ENCODE measurements at places on chromosomes 11 and 22. TPM values are rescaled to one million over a fixed set of nuclear protein-coding genes. Genes with fewer than 3 reads are reported as not detected.

The KCNQ1 gene
- not detected for total RNA-seq

DNA sequence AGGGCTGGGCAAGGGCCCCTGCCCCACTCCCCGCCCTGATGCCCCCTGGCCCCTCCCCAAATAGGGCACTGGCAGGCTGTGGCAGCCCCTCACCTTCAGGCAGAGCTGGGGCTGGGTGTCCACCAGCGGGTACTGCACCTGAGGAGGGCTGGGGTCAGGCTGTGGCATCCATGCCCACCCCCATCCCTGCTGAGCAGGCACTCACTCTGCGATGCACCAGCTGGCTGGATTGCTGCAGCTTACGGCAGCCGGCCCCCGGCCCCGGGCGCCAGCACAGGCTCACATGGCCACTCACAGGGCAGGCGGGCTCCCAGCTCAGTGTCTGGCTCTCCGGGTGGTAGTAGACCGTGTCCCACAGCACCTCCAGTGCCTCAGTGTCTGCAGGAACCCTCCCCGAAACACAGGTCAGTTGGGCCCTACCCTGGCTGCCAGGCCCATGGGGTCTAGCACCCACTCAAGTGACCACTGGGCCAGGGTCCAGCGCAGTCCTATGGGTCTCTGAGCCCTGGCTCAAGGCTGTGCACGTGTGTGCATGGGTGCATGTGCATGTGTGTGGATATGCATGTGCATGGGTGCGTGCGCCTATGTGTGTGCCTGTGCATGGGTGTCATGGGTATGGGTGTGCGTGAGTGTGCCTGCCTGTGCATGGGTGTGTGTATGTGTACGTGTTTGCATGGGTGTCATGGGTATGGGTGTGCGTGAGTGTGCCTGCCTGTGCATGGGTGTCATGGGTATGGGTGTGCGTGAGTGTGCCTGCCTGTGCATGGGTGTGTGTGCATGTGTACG lies 14.4 kb downstream of the IL17REL start:
- peak; percentile 74 for DNase-seq

The HTR3B gene
- total RNA-seq, result not detected

GRCh38 chr11:134578807-134579723 lies 167.0 kb upstream of the B3GAT1 start:
- DNase-seq, result no peak

The MRGPRE gene
- under 0.01 TPM for total RNA-seq

The DRD4 gene
- not detected for total RNA-seq

DNA sequence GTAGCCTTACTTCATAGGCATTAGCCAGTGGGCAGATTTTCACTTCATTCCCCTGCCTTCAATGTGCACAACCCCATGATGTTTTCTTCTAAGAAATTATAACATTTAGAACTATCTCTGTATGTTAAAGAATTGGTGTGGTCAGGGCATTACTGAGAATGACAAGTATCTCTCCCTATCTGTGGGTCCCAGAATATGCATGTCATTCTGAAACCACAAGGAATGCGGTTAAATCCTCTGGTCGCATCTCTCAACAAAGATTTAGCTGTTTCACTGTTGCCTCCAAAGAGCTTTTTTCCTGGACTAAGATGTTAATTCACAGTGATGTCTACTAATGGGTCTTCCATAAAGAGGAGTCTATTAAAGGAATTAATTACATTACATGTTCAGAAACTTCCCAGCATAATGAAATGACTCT lies 62.7 kb downstream of the LIF start:
- DNase-seq, result no peak

DNA sequence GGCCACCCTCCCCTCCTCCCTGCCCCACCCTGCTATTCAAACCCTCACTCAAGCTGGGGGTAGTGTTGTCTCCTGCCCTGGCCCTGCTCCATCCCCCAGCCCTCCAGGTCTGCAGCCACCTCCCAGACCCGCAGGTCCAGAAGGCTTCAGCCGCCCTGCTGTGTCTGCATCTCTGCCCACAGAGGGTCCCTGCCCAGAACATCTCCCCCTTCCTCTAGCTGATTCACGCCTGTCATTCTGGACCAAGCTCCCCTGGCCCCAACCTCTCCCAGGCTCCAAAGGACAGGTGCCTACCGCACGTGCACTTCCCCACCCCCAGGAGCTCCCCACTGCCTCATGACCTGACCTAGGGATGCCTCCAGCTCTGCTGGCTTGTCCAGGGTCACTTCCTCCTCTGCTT lies 16.0 kb upstream of the SHISAL1 start:
- peak; percentile 79 for DNase-seq

DNA sequence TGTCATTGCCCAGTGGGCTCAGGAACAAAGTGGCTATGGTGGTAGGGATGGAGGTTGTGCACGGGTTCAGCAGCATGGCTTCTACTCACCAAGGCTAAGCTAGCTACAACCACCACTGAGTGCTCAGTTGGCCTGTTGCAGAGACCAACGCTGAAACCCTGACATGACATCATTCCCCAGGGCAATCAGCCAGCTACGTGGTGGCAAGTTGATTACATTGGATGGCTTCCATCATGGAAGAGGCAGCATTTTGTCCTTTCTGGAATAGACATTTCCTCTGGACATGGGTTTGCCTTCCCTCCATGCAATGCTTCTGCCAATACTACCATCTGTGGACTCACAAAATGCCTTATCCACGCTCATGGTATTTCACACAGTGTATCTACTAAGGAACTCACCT lies 634.3 kb downstream of the OPCML start:
- peak; percentile 32 for DNase-seq

GRCh38 chr22:32542677-32543357 lies 68.2 kb downstream of the FBXO7 start:
- no peak for DNase-seq

GRCh38 chr11:83162377-83162776 lies 5.4 kb downstream of the PCF11 start:
- no peak for DNase-seq

DNA sequence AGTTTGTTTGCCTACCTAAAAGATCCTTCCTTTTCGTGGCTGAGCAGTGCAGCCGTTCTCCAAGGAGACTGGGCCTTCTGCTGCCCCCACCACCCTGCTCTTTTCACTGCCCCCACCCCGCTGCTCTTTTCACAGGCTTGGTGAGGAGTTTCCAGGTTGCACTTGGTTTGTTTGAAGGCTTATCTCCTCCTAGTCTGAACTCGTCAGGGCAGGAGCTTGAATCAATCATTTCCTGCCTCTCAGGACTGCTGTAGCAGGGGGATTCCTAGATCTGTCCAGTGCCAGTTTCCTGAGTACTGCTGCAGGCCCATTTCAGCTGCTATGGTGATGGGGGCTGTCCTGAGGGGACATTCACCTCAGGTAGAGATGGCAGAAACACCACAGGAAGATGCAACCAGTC lies 10.0 kb downstream of the MED15 start:
- DNase-seq, result no peak

DNA sequence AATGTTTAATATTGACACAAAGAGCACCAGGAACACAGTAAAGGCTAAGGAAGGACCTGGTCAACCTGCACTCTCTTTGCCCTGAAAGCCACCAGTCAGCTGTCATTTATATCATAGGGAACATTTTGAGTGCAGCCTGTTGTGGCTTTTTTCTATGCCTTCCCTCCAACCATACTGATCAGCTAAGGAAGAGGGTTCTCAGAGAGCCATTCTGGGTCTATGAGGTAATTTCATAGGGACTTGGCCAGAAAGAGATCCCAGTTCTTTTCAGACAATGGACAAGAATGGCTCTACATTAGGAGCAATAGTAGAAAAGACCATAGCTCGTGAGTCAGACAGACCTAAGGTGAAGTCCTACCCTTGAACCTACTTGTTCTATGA lies 132.8 kb downstream of the CCDC34 start:
- DNase-seq, result no peak

The MYBPC3 gene
- not detected for total RNA-seq

- peak; percentile 92 for DNase-seq
Measured at GRCh38 chr11:46826310-46827044, 19.6 kb downstream of the CKAP5 start.

The MPEG1 gene
- total RNA-seq, result under 0.01 TPM

DNA sequence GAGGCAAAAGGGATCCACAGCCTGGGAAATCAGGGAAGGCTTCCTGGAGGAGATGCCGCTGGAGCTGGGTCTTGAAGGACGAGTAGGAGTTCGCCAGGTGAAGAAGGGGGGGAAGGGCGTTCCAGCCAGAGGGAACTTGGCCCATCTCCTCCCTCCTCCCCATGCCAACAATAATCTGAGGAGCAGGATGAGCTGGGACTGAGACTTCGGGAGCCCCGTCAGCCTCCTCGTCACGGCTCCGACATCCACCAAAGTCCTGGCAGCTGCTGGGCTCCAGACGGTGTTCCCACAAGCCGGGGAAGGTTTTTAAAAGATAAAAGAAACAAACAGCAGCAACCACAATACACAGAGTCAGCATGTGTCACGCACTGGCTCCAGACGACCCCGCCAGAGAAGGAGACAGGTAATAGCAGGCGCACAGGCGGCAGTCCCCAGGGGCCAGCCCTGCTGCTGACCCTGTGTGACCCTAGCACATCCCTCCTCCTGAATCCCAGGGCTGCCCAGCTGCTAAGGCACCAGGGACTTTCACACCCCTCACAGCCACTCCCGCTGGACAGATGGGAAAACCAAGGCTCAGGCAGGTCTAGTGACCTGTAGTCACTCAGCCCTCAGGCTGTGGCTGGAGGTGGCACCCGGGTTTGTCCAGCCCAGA lies 37.3 kb downstream of the NUP50 start:
- peak; percentile 97 for DNase-seq

DNA sequence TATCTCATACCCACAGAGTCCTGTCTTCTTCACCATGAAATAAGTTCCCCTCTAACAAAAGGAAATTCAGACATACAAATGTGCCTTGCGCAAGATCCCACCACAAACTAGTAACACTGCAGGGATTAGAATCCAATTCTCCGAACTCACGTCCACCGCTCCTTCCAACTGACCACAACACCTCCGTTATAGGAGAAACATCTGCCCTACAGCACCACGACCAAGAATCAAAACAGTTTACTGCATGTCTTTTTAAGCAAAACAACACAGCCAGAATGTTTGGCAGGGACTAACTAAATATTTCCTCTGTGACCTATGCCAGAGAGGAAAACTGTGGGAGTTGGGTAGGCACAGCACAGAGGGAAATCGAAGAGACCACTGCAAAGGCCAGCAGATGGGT lies 72.7 kb upstream of the AKIP1 start:
- no peak for DNase-seq

The FADS2 gene
- total RNA-seq, result 258 TPM

- no peak for DNase-seq
Measured at GRCh38 chr22:48975886-48976285, 851.8 kb downstream of the BRD1 start.

DNA sequence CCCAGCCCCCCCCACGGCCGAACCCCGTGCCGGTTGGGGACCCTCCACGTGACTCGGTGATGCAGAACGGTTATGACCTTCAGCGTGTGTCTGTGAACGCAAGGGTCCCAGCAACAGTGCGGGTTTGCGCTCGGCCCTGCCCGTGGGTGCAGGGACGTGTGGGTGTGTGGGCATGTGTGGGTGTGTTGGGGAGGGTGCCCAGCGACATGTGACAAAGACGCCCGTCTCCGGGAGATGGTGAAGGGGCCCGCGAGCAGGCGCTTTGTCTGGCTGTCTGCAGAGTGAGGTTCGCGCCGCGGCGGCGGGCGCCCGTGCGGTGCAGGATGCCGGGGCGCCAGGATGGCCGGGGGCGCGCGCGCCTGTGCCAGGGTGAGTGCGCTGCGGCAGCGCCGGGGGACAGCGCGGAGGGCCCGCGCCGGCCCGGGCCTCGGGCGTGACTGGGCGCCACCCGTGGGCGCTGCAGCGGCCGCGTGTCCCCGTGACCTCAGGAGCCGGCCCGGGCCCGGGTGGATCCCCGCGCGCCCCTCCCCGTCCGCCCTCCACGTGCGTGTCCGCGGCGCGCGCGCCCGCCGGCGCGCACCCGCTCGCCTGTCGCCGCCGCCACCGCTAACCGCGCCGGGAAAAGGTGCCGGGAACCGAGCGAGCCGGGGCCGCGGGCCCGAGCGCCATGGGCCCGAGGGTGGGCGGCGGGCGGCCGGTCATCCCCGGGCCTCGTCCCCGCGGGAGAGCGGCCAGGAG lies at the start of gene LRFN4:
Gene LRFN4, plus strand, starts transcription at position 569 of the 738 bp plus-strand sequence. CDS start 681 bp downstream, outside the sequence.
- DNase-seq, result peak; percentile 98

GRCh38 chr11:1826552-1827094 lies 8.2 kb upstream of the SYT8 start:
- DNase-seq, result peak; percentile 99

DNA sequence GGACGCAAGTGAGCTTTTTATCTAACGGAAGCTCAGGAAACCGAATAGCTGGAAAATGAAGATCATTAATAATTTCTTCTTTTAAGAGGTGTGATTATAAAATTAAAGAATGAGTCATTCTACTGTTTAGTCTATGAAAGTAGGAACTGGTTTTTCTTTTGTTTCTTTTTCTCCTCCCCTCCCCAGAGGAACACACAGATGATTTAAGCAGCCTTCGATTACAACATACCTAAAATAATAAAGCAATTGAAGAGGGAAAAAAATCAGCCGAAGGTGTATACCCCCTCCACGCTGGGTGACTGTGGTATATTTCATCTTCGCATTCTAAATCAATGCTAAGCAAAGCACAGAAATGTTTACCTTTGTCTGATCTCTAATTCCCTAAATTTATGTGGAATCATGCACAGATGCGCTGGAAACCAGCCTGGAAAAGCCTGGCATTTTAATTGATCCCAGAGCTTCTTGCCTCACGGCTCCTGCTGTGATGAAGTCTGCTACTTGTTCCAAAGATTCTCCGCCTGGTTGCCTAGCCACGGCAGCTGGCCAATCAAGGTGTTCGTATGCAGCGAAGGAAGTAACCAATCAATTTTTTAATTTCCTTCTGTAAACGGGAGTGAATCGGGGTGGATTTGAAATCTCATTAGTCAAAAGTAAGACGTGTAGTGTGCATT lies 133.9 kb downstream of the FANCF start:
- DNase-seq, result no peak

GRCh38 chr11:120168960-120169681 lies 31.2 kb upstream of the TRIM29 start:
- peak; percentile 92 for DNase-seq

GRCh38 chr11:26677566-26677965 lies 44.3 kb downstream of the SLC5A12 start:
- no peak for DNase-seq

DNA sequence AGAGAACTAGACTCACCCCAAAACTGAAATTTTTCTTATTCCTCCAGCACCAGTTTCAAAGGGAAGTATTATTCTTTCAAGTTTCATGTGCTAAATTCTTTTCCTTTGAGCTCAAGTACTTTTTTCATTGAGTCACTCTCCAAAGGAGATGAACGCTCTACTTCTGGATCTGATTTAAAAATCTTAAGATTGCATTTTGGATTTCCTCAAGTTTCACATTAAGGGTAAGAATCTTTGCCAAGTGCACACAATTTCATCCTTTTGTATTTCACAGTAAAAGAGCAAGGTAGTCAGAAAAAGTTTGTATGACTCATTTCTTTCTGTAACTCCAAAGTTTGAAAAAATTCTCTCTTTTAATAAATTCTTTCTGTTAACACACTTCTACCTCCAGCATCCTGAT lies 435.5 kb downstream of the RAB38 start:
- no peak for DNase-seq

The SERPING1 gene
- 47.7 TPM for total RNA-seq

The ROM1 gene
- total RNA-seq, result 6.5 TPM

- peak; percentile 81 for DNase-seq
Measured at GRCh38 chr11:313304-313786, 495 bp upstream of the IFITM1 start.

Data from osteoblast (primary cell).